CD4-positive, alpha-beta T cell treated with Interleukin-17A for 1 hour (primary cell): ENCODE measurements at places on chromosomes 13 and 19.

DNA sequence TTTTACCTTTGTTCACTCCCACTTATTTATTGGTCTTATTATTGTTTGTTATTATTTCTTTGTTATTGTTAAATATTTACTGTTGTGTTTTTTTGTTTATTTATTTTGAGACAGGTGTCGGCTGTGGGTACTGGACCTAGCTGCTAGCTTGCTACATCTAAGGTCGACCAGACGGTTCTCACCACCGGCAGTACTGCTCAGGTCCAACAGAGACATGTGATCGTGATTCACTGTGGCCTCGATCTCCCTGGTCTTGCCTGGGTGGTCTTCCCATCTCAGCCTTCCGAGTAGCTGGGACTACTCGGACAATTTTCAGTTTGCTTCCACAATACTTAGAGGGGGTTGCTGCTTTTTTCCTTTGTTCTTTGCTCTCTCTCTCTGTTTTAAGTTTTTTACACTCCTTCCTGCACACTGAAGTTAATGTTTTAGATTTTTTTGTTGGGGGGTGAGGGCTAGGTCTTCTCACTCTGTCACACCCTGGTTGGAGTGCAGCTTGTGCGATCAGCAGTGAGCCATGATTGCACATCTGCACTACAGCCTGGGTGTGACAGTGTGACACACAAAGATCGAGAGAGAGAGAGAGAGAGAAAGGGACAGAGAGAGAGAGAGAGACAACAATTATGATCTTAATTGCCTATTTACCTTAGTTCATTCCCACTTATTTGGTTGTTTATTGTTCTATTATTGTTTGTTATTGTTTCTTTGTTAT is 1432.4 kb downstream of the UQCRFS1 start:
- DNase-seq = no peak

GRCh38 chr13:29782798-29783197 is 67.6 kb downstream of the UBL3 start:
- no peak for DNase-seq

- peak; percentile 68 for DNase-seq
These were observed 1.2 kb upstream of the KLF16 start for GRCh38 chr19:1864480-1865171.

DNA sequence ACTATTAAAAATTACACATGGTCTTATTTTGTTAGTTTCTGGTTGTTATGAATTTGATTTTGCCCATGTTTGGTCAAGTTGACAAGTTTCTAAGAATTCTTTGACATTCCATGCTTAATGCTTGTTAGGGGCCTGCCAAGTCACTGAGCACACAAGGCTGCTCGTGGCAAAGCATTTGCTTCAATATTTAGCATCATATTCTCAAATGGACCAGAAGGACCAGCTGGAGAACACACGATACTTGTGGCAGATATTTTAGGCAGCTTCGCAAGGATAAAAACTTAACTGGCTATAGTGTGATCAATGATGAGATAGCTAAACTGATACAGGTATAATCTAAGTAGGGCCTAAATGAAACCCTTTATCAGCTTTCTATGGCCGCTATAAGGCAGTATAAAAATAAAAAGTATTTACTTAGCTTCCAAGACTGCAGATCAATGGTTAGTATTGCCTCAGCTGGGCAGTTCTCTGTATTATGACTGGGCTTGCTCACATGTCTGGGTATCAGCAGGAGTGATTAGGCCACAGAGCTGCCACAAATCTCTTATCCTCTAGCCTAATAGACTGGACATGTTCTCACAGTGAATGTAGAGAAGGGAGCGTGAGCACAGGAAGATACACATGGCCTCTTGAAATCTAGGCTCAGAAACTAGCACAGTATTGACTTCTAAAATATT is 155.9 kb upstream of the SPRY2 start:
- no peak for DNase-seq

- no peak for DNase-seq
These were observed 14.3 kb upstream of the PLPP2 start for GRCh38 chr19:305240-306150.

GRCh38 chr19:30078381-30078910 is 136.4 kb downstream of the URI1 start:
- DNase-seq = no peak
